Kidney glomerular epithelial cell (primary cell): ENCODE measurements at places on chromosomes 6 and 20.
A peak's percentile ranks its signal among the peaks of the same experiment; 100 is the strongest.

DNA sequence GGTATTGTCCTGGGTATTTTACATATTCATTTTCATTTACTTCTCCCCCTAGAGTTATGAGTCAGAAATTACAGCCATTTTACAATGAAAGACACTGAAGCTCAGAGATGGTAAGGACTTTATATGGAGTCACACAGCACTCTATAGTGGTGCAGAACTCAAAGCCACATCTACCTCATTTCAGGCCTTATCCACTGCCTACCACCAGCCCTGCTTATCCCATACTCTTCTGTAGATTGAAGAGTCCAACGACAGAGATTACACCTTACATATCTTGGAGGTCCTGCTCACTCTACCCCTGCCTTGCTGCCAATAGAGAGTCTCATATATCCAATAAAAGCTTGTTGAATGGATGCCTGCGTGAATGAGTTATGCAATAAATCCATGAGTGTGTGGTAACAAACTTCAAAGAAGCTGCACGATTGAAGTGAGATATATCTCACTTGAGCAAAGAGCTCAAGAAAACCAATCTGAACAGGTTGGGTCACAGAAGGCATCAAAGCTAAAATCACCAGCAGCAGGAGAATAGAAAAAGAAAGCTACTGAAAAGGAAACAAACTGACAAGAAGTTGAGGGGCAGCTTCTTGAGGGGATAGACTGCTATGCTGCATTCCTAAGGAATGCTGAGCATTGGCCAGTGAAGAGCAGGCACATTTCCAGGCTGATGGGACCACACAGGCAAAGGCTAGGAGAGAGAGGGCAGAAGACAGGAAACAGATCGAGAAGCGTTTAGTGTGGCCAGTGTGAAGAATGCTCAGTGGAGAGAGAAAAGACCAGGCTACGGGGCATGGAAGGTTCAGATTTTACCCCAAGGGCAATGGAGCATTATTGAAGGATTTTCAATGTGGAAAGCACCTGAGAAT lies 585.6 kb downstream of the DHX35 start:
- no peak for DNase-seq

- no peak for DNase-seq
Observed at GRCh38 chr20:60144974-60145527, 186.8 kb downstream of the CDH26 start.

DNA sequence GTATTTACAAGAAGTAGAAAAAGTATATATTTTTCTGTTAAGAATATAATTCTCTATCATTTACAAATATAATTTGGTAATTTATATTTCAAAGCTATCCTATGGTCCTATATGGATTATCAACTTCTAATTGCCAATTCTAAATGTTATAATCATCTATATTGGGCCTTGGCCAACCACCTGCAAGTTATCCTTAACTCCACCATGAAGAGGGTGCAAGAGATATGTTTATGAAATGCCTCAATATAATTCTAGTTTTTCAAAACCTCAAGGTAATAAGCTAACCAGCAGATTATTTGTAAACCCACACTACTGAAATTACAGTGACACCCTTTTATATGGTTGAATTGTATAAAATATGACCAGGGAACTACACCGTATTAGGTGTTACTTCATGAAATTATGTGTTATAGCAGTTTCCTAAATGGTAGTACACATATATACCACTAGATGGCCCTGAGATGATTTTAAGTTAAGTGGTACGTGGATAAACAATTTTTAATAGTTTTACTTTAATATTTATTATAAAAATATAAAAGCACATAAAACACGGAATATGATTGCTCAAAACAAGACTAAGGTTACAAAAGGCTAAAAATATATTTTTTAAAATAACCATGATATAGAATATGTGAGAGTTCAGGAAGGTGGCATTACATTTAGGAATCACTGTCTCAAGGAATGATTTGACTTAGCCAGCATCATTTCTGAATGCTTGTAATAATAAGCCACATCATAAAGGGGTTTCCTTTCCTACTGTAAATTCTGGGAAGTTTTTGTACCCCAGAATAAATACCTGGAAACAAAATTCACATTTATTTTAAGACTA lies 9.8 kb upstream of the PNISR start:
- peak; percentile 33 for DNase-seq

DNA sequence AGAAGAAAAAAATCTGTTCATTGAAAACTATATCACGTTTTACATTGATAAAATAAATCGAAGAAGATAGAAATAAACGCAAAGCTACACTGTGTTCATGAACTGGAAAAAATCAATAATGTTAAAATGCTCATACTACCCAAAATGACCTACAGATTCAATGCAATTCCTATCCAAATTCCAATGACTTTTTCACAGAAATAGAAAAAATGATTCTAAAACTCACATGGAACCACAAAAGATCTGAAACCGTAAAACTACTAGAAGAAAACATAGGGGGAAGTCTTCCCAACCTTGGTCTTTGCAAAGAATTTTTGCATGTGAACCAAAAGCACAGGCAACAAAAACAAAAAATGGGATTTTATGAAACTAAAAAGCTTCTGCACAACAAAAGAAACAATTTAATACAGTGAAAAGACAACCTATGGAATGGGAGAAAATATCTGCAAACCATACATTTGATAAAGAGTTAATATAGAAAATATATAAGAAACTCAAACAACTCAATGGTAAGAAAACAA lies 33.9 kb upstream of the ULBP3 start:
- DNase-seq = no peak

DNA sequence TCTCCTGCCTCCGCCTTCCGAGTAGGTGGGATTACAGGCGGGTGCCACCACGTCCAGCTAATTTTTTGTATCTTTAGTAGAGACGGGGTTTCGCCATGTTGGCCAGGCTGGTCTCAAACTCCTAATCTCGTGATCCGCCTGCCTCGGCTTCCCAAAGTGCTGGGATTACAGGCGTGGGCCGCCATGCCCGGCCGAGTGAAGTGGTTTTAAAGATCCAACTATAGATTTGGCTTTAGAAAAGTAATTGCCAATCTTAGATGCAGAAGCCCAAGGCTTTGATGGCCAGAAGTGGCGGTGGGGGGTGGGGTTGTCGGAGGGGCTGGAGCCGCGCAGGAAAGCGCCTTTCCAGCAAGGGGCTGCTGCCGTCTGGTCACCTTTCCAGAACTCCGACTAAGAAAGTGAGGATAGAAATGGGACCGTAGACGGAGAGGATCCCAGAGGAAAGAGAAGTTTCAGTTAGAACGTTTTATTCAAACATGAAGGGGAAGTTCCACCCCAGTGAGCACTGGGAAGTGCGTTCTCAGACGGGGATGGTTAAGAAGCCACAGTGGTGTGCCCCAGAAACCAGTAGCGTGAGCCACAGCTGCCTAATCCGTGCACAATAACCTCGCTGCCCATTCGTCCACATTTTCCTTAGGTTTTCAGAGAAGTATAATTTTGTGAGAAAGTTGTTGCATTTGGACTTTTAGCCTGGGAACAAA lies 69.7 kb downstream of the DLL1 start:
- no peak for DNase-seq

GRCh38 chr20:20666359-20666758 lies 46.1 kb downstream of the RALGAPA2 start:
- no peak for DNase-seq

GRCh38 chr20:6767126-6767535 lies 355 bp upstream of the BMP2 start:
- DNase-seq = no peak

- peak; percentile 56 for DNase-seq
Observed at GRCh38 chr20:54340667-54341081, 132.8 kb downstream of the PFDN4 start.

GRCh38 chr6:111894951-111895350 lies 21.7 kb upstream of the FYN start:
- no peak for DNase-seq

DNA sequence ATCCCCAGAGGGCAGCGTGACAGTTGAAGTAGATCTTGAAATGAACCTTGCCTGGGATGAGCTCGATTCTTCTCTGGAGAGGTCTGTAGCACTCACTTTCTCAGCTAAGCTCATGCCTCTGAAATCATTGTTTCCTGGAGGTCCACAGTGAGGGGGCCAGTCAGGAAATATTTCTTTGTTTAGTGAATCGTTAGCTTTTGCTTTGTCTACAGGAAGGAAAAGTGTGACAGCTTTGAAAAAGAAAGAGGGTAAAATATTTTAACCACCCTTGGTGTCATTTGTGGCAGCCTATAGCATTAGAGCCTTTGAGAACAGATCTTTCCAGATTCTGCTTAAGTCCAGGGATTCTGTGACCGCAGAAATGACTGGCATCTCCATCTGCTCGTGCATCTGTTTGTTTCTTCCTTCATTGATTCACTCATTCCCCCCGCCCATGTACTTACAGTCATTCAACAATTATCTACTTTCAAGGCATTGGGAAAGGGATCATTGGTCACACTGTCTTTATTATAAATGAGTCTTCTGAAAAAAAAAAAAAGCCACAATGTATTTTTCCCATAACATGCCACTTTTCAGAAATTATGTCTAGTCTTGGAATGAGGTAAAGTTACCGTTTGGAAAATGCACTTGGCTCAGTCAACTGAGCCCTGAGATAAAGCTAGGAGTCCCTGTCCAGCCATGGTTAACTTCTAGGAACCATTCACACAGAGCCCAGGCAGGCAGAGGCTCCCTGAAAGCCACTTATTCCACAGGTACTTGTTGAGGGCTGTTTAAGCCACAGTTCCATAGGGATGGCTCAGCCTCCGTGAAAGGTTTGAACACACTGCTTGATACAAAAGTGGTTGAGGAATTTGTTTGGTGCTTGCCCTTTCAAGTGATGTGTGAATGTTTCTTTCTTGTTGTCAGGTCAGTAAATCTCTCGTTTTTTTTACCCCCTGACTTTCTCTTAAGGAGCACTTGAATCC lies 86.0 kb downstream of the TIAM2 start:
- DNase-seq = no peak

- peak; percentile 63 for DNase-seq
Observed at GRCh38 chr20:47024461-47024937, 129.9 kb downstream of the EYA2 start.

DNA sequence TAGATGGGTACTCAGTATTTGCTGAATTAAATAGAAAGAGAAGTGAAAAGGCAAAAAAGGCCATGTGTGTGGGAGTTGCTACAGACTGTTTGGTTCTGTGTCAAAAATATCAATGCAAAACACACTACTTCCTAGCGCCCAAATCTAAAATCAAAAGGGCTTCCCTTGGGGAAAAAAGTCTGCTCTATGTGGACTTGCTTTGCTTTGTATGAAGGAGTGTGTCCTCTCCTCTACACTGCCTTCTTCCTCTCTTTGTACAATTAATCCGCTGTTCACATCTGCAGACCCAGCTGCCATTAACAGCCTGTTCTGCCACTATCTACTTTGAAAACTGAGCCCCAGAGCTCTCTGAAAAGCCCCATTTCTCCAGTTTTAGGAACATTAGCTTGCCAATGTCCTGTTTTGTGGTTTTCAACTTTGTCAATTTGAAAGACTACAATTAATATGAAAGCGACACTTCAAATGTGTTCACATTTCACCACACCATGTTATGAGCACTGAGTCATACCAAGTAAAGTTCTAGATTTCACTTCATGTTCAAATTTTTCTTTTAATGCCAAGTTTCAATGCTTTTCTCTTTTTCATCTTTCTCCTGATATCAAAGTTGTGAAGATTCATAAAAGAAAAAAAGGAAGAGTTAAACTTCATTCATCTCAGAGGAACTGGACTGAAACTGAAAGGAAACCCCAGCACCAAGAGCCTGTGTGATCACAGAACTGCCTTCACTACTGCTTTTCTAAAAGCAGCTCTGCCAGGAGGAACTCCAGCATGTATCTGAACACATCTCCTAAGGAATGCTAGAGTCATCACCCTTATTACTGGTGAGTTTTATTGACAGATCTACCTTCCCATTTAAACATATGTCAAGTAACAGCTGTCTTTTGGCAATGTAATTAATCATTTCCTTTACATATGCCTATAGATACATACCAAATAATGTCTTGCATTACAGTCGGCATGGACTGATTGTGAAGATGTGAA lies 102.6 kb downstream of the KIF13A start:
- DNase-seq = no peak
